Hematopoietic multipotent progenitor cell (in vitro differentiated cells): ENCODE measurements at places on chromosomes 16 and 17.
A peak's percentile ranks its signal among the peaks of the same experiment; 100 is the strongest.

- DNase-seq, result no peak
Observed at GRCh38 chr17:41555105-41555887, 16.6 kb downstream of the KRT9 start.

DNA sequence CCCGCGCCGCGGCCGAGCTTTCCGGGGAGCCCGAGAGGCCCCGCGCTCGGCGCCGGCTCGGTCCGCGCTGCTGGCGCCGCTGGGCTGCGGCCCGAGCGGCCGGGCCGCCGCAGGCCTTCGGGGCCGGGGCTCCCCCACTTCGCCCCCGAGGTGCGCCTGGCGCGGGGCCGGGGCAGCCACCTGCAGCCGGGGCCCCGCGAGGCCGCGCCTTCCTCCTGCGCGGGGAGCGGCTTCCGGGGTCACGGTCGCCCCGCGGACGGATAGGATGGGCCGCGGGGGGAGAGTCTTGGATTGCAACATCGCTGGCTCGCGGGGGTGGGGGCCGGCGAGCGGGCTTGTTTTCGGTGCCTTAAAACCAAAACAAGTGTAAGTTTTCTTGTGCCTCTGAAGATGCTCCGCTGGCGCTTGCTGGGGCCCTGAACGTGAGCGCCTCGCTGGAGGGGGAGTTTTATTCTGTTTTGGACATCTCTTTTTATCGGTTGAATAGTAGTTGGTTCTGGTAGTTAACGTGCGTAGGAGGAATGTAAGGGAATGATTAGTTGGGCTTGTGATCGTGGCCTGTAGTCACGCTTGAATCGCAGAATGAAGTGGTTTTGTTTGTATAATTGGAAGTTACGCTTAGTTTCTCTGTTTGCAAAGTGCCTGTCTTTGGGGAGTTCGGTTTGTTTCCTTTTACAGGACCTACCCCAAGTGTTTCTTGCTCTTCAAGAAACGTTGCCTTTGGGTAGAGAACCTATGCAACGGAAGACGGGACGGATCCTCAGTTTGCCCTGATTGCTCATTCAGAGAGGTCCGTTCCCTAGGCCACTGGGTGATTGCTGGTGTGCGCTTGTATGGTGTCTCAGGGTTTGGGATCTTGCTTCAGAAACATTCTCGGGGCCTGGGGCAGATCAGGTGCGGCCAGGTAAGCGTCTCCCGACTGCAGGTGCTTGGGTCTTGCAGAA lies 724 bp downstream of the UBE2I start:
- DNase-seq, result peak; percentile 36

GRCh38 chr16:57906382-57907316 lies 64.3 kb downstream of the CNGB1 start:
- DNase-seq, result no peak

- DNase-seq, result no peak
Observed at GRCh38 chr16:13902052-13902451, 17.9 kb upstream of the ERCC4 start.

DNA sequence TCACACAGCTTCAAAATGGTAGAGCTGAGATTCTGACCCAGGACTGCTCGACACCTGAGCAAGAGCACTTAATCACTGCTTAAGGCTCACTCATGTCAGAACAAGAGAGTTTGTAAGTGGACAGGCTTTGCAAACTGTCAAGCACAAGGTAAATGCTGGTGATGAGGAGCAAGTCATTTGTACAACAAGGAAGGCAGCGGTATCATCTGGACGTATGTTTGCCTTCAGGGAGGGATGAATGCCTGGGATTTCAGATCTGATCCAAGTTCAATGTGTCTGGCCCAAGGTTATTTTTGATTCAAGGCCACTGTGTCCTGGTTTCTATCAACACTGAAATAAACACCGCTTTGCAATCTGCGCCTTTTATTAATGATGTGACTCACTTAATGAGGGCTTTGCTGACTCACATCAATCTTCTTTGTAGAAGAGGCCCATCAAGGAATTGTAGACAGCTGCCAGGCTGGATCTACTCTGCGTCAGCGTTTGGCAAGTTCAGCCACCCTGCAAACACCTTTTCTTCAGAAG lies 174.4 kb upstream of the HS3ST3A1 start:
- DNase-seq, result no peak
